ENCODE measurements at places on chromosomes 13 and 19. TPM values are rescaled to one million over a fixed set of nuclear protein-coding genes. Genes with fewer than 3 reads are reported as not detected.
A peak's percentile ranks its signal among the peaks of the same experiment; 100 is the strongest.

CYP2A7 gene
- not detected for polyA plus RNA-seq

PIBF1 gene
- polyA plus RNA-seq: 4.2 TPM

USHBP1 gene
- not detected for polyA plus RNA-seq

SYNGR4 gene
- not detected for polyA plus RNA-seq

MIPEP gene
- polyA plus RNA-seq: 35.0 TPM

GRCh38 chr13:113013878-113014751 lies 45.1 kb downstream of the MCF2L start:
- DNase-seq: no peak
- H3K36me3 ChIP-seq: no peaks in the 10 kb centered on the region
- H3K4me1 ChIP-seq: peaks cover 9% of the 10 kb centered on the region

DNA sequence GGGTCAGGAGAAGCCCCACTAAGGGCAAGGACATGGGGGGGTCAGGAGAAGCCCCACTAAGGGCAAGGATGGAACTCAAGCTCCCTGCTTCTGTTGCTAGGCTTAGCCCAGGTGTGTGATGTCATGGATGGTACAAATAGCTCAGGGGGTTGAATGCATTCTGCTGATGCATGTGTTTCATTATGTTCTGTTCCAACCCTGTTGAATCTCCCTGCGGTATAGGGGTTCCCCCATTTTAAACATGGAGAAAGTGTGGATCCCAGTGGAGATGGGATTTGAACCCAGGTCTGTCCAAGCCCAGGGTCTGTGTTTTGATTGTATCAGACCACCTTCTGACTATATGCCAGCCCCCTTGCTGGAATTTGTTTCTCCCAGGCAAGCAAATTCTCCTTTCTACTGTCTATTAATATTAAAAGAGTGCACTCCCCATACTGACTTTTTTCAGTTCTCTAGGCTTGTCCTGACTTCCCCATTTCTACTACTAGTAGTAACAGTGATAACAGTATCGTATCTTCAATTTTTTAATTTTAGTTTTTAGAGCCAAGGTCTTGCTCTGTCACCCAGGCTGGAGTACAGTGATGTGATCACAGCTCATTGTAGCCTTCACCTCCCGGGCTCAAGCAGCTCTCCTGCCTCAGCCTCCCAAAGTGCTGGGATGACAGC lies 6.7 kb downstream of the ZNF865 start:
- H3K4me3 ChIP-seq: no peak overlapping the region
- H3K36me3 ChIP-seq: peaks cover 16% of the 10 kb centered on the region
- H3K27me3 ChIP-seq: no peaks in the 10 kb centered on the region

DNA sequence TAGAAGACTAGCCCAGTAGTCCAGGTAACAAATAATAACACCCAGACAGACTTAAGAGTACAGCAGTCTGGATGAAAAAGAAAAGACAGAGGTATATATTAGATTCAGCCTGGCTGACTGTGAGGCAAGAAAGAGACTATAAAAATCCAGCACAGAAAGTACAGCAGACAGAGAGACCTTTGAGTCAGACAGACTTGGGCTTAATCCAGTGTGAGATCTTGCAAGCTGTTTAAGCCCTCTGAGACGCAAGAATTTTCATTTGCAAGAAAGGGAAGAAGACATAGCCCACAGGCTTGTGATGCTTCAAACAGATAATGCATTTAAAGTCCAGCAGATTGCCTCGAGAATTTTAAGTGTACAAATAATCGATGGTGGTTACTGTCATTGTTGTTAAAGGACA lies 471.4 kb downstream of the LIG4 start:
- no peaks in the 10 kb centered on the region for H3K4me1 ChIP-seq
- H3K27ac ChIP-seq: no peak overlapping the region
- no peak overlapping the region for H3K4me3 ChIP-seq
- H3K27me3 ChIP-seq: no peaks in the 10 kb centered on the region
- DNase-seq: no peak

DNA sequence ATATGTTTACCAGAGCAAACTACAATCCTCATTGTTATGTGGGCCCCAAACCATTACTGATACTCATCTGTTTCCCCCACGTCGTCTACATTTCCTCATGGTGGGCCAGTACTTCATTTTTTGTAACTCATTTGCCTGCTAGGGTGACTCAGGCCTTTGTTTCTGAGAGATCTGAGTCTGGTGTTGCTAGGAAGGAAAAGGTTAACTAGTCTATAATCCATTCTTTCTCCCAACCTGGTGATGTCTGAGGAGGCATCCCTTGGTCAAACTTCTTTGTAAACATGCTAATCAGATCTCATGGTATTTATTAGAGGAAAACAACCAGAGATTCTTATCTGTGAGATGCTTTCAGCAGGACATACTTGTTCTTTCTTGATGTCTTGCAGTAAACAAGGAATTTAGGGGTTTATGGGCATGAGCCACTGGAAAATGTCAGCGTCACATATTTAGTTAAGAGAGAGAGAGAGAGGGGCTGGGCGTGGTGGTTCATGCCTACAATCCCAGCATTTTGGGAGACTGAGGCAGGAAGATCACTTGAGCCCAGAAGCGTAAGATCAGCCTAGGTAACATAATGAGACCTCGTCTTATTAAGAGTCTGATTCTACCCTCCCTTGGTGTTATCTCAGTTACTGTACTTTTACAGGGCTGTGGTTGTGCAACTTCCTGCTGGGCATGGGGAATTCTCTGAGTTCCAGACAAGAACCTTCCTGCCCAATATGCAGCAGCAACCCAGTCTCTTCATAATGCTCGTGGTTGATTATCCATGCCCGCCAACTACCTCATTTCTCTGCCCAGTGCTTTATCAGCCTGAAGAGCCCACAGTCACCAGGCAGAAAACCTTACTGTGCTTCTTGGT lies 9.7 kb upstream of the DPRX start:
- H3K36me3 ChIP-seq: no peaks in the 10 kb centered on the region
- DNase-seq: no peak
- H3K4me1 ChIP-seq: no peaks in the 10 kb centered on the region
- no peaks in the 10 kb centered on the region for H3K27me3 ChIP-seq
- H3K27ac ChIP-seq: no peak overlapping the region

DNA sequence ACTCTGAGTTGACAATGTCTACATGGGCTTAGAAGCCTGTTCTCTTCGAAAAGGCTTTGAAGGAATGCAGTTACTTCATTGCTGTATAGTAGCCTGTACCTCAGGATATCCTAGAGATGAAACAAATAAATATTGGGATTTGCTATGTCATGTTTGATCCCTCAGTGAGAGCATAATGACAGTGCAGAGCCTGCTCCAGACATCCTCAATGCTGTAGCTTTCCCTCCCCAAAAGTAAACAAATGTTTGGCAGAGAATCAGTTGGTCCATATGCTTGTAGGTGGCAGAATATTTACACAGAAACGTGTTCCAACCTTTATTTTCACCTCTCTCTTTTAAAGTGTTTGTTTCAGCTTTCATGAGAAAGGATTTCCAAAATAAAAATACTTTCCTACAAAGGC lies 515.3 kb upstream of the SGCG start:
- no peaks in the 10 kb centered on the region for H3K4me1 ChIP-seq
- no peaks in the 10 kb centered on the region for H3K36me3 ChIP-seq
- H3K27me3 ChIP-seq: no peaks in the 10 kb centered on the region
- no peak overlapping the region for H3K27ac ChIP-seq
- no peak for DNase-seq

DNA sequence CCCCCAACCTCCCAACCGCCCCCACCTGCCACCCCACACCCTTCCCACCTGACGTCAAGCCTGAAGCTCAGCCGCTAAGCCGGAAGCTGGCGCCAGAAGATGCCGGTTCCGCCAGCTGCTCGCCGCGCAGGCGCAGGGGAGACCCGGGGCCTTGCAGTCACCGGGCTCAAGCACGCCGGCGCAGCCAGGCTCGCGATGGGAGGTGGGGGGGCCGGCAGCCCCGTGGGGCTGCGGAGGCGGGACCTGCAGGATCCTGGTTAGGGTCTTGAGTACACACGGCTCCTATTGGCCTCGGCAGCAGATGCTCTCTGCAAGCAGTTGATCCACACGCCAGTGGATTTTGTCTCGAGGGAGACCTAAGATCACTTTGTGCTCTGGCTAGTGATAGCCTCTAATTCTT lies at the start of gene LIG4:
Gene LIG4 (minus strand): TSS at position 101 of the 400 bp plus-strand sequence. CDS start 4,268 bp downstream, outside the sequence.
- peak within 1 kb of the TSS; percentile 74 for H3K4me3 ChIP-seq
- H3K36me3 ChIP-seq: peaks cover 2% of the 10 kb centered on the region

DNA sequence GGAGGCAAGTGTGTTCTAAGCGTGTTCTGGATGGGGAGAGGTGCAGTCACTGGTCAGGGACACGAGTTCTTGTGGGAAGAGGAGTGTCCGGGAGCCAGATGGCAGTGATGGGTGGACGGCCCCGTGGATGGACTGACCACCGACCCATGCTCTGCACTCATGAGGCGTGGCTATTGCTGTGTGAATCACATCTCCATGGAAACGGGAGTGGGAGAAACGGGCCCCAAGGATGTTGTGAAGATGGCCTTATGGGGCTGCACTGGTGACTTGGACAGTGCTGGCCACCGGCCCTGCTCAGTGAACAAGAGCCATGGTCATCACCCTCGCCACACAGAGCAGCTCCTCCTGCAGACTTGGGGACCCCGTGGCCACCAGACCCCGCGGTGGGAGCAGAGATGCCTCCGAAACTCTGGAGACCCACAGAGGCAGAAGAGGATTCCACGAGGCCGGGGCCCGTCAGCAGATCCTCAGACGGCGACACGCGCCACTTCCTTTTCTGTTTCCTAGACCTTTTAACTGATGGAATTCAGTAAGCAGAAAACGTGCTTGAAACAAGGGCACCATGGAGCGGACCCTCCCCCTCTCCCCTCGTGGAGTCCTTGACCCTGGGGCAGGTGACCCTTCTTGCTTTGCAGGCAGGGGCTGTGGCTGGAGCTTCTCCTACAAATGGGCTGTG lies 47.5 kb downstream of the GAS6 start:
- no peak overlapping the region for H3K27ac ChIP-seq
- H3K4me3 ChIP-seq: no peak overlapping the region
- H3K4me1 ChIP-seq: peaks cover 10% of the 10 kb centered on the region
- no peak for DNase-seq

GRCh38 chr13:90068658-90069057 lies 1278.8 kb upstream of the MIR17HG start:
- DNase-seq: no peak
- no peaks in the 10 kb centered on the region for H3K4me1 ChIP-seq
- no peak overlapping the region for H3K4me3 ChIP-seq
- H3K27me3 ChIP-seq: no peaks in the 10 kb centered on the region

DNA sequence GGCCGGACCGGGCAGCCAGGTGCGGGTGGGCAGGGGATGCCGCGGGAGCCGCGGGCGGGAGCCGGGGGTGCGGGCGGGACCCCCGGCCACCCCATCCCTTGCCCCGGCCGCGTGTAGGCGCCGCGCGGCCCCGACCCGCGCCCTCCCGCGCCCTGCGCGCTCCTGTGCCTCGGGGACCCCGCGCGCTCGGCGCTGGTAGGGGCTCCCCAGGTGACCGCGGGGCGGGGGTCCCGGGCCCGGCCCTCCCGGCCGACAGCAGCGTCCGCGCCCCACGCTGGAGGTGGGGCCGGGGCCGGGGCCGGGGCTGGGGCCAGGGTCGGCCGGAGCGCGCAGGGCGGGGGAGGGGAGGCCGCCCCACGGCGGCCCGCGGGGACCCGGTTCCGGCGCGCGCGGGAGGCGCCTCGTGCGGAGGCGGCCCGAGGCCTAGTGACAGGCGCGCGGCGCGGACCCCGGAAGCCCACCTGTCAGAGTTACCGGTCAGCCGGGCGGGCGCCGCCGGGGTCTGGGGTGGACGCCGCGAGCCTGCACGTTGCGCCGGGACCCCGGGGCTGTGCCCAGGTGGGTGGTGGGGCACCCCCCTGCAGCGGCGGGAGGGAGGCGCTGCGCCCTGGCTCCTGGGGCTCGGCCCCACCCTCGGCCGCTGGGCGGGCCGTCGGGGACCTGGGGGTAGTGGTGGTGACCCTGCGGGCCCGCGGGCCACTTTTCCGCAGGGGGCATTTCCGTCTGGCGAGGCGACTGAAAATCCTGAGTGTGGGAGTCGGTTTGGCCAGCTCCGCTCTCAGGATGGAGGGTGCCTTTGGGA lies 518 bp downstream of the TFDP1 start:
- peak overlapping the region; percentile 52 for H3K4me3 ChIP-seq
- H3K36me3 ChIP-seq: peaks cover 26% of the 10 kb centered on the region
- H3K4me1 ChIP-seq: peaks cover 6% of the 10 kb centered on the region
- no peak for DNase-seq
